NCI-H345 (cell line): ENCODE measurements at places on chromosomes 5 and 9.

- DNase-seq = no peak
Measured at GRCh38 chr5:107687937-107688336, 17.2 kb upstream of the EFNA5 start.

GRCh38 chr5:76736679-76737556 lies 21.0 kb downstream of the F2R start:
- no peak for DNase-seq

DNA sequence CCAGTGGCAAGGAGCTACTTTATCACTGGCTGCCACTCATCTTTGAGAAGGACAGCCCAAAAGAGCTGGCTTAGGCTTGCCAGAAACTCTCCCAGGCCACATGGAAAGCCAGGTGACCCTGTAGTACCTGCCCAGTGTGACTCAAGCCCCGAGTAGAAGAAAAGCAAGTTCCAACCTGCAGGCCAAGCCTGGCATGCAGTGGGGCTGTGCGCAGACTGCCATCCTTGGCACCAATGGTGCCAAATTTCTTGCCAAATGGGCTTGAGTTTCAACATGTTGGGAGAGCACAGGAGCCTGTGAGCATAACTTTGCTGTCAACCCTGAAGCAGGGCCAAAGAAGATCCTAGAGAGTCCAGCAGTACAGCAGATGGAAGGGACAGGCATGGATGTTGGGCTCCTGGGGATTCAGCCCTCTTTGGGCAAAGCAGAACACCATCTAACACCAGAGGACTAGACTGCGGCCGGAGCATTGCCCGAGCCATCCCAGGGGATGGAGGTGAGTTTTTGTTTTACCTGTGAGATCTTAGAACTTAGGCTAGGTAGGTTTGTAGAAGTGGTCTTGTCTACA lies 27.3 kb upstream of the SHB start:
- no peak for DNase-seq

GRCh38 chr5:150113047-150113744 lies 26.8 kb upstream of the CSF1R start:
- no peak for DNase-seq

GRCh38 chr9:96779089-96779488 lies 1.2 kb upstream of the ZNF510 start:
- DNase-seq = no peak

DNA sequence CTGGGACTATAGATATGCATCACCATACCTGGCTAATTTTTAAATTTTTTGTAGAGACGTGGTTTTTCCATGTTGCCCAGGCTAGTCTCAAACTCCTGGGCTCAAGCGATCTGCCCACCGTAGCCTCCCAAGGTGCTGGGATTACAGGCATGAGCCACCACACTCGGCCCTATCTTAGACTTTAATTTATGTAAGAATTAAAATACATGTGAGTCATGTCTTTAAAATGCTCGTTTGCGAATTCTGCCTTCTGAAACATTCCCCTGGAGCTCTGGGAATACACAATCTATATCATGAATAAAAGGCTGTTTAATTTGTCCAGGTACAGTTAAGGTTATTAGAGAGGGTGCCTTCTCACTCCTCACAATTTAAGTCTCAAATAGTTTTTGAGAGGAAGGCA lies 32.8 kb downstream of the RHOBTB3 start:
- no peak for DNase-seq

DNA sequence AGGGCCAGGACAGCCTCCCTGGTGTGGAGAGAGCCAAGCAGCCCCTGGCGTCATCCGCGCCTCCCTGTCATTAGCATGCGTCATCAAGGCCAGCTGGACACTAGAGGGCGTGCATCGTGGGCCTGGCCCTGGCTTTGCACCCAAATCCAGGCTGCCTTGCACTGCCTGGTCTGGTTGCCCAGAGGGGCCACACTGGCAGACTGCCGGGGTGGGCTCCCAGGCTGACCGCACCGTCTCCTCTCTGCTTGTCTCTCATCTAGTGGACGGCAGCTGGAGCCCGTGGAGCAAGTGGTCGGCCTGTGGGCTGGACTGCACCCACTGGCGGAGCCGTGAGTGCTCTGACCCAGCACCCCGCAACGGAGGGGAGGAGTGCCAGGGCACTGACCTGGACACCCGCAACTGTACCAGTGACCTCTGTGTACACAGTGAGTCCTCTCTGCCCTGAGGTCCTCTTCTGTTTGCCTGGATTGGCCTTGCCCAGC lies 29.0 kb downstream of the HK3 start:
- no peak for DNase-seq

GRCh38 chr9:10876333-10876732 lies 263.5 kb upstream of the PTPRD start:
- no peak for DNase-seq

GRCh38 chr5:116395631-116396203 lies 178.9 kb downstream of the SEMA6A start:
- DNase-seq = no peak

DNA sequence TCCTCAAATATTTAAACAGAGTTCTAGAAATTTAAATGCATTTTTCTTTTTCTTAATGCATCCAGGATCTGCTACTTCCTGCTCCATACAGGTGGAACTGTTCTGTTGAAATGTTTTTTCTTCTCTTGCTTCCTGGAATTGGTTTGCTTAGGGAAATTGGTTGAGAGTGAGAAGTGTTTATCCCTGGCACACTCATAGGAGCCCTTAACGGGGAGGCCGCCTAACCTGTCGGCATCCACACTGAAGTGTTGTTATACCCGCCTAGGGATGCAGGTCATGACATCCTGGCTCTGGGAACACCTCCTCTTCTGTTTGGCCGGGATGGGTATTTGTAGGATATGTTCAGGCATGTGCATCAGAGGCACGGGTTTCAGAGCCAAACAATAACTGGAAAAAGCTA lies 239.7 kb downstream of the GADD45G start:
- DNase-seq = peak; percentile 18

GRCh38 chr5:143913008-143913752 lies 101.2 kb downstream of the HMHB1 start:
- no peak for DNase-seq

- DNase-seq = no peak
Measured at GRCh38 chr5:39102684-39103155, 28.5 kb upstream of the RICTOR start.

GRCh38 chr9:101902051-101902450 lies 163.6 kb upstream of the GRIN3A start:
- no peak for DNase-seq

GRCh38 chr5:6510132-6510531 lies 61.5 kb downstream of the UBE2QL1 start:
- DNase-seq = no peak

- no peak for DNase-seq
Measured at GRCh38 chr9:92467041-92467440, 15.3 kb downstream of the ASPN start.

- no peak for DNase-seq
Measured at GRCh38 chr5:86507574-86507973, 110.2 kb upstream of the COX7C start.

GRCh38 chr5:123515904-123516303 lies 3.9 kb downstream of the CSNK1G3 start:
- no peak for DNase-seq

DNA sequence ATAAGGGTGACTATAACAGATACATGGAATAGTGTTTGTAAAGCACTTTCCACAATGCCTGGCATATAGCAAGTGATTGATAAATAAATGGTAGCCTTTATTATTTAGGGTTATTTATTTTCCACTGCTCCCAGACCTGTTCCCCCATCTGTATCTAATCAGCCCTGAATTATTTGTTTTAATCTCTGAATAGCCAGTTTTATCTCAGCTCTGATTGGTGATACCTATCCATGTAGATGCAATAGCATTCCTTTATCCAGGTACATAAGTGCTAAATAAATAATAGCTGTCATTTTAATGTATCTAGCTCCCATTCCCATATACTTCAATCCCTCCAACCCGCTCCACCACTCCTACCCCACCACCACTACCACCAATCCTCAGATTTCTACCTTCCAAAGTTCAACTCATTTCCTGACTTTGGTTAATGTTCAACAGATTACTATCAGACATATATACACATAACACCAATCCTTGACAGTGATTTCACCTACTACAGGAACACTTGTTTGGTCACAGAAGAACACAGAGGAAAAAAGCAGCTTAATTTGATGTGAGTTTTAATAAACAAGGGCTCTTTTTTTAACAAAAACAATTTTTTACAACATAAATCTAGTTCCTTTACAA lies 14.0 kb downstream of the PRKAA1 start:
- no peak for DNase-seq

DNA sequence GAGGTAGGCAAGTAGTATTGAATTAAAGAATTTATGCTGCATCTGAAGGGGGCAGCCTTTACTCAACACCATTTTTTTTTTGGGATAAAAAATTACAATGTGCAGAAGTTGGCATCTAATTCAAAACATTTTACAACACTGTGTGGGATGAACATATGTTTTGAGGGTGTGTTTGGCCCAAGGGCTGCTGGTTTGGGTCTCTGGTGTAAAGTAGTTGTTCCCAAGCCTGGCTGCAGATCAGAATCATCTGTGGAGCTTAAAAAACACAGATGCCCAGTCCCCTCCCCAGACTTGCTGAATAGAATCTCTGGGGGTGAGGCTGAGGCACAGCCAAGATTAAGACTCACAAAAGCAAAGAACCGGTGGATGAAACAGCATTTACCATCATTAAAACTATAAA lies 33.0 kb upstream of the PDZD2 start:
- DNase-seq = no peak

DNA sequence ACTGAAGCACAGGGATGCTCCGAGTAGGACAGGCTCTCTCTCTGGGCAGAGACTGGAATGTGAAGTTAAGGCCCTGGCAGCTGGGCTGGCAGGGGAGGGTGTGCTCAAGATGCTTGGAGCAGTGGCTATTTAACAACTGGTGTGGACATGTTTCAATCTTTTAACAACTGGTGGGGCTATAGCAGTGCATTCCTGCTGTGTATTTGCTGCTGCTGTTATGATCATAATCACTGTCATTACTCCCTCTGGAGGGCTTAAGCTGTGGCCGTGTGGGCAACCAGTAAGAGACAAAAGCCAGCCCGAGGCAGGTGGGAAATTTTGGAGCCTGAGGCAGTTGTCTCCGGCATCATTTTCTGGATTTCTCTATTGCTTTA lies 33.3 kb upstream of the PTGS1 start:
- no peak for DNase-seq

GRCh38 chr5:82806513-82806912 lies 270.7 kb downstream of the TMEM167A start:
- no peak for DNase-seq

DNA sequence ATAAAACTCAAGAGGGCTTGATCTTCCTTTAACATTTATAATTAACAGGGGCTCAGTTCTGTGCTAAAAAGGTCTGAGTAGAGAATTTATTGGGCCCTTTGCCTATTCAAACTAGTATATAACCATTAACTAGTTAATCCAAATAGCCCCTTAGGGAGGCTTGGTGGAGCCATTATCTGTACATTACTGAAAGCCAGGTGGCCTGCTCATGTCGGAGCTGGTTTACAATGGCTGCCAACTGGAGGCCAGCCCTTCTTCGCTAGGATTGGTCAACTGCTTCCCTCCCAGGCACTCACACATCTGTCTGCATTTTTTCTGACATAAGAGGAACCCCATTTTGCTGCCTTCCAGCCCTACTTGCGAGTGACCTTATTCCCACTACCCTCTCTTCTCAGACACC lies 30.4 kb upstream of the NDFIP1 start:
- DNase-seq = no peak

GRCh38 chr9:15549611-15550010 lies 3.2 kb upstream of the CCDC171 start:
- no peak for DNase-seq

GRCh38 chr5:54415147-54415546 lies 40.4 kb upstream of the HSPB3 start:
- no peak for DNase-seq

DNA sequence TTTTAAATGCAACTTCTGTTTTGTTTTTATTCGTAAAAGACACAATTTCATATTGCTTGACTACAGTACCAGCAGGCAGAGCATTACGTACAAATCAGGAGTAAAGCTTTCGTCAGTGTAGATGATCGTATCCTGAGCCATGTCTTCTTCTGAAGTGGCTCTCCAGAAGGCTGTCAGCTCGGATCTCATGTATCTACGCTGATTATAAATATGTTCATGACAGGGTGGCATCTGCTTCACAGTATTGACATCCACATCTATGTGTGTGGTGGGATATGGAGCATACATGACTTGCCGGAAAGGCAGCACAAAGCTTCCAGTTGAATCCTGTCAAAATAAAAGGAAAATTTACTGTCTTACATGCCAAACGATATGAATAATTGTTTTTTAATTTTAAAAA lies 16.8 kb downstream of the C9orf72 start:
- DNase-seq = no peak

DNA sequence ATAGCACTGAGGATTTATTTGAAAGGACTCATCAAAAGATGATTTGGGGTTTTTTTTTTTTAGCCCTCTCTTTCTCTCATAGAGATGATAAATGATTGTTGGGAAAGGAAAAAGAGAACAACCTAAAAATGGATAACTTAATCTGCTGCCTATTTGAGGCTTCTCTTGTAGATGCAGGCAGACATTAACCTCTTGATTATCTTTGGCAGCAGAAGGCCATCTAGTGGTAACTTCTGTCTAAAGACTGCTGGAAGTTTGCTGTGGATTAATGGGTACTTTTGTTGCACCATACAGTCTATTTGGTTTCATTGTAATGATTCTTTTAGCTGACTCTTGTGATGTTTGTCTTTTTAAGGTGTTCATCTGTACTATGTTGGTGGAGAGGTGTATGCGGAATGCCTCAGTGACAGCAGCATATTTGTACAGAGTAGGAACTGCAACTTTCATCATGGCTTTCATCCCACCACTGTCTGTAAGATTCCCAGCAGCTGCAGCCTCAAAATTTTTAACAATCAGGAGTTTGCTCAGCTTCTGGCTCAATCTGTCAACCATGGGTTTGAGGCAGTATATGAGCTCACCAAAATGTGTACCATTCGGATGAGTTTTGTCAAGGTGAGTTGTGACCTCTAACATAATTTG lies 18.8 kb downstream of the SMIM32 start:
- peak; percentile 54 for DNase-seq

- DNase-seq = no peak
Measured at GRCh38 chr9:36949466-36949865, 84.6 kb downstream of the PAX5 start.

- no peak for DNase-seq
Measured at GRCh38 chr5:170262061-170263045, 29.6 kb downstream of the C5orf58 start.

DNA sequence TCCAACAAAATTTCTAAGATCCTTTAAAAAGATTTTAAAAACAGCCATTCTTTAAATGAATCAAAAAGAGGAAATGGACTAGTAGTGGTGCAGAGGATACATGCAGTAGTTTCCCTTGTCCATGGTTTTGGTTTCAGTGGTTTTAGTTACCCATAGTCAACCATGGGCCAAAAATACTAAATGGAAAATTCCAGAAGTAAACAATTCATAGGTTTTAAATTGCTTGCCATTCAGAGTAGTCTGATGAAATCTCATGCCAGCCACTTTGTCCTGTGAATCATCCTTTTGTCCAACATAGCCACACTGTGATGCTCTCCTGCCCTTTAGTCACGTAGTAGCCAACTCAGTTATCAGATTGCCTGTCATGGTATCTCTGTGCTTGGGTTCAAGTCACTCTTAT lies 286.1 kb downstream of the ANXA1 start:
- DNase-seq = no peak

- DNase-seq = no peak
Measured at GRCh38 chr5:145465474-145466263, 369.5 kb downstream of the PRELID2 start.

- no peak for DNase-seq
Measured at GRCh38 chr9:109383947-109384346, 63.1 kb upstream of the EPB41L4B start.
